ENCODE measurements at places on chromosomes 12 and 14.

DNA sequence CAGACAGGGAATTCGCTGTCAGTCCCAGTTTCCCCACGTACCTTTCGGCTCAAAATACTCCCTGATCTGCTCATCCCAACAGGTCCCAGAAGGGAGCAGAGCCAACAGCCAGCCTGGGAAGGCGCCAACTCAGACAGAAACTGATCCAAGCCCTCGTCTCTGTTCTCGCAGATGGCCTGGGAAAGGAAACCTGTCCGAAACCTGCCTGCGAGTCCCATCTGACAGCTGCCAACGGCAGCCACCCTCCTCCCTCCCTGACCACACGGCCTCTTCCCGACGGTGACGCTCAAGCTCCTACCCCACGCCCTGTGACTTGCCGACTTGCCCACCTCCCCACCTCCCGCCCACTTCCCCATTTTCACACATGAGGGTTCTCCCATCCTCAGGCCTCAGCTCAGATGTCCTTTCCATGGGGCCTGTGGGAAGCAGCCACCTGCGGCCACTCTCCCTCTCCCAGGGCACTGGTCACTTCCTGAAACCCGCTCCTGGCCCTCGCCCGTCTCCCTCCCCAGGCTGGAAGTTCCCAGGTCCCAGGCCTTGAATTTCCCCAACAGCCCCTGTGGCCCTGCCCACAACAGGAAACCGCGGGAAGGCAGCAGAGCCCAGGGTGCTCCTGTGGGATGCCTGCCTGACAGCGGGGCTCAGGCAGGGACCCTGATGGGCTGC is 60.9 kb upstream of the FBRSL1 start:
- DNase-seq = no peak

GRCh38 chr12:4278329-4279197 is 5.0 kb downstream of the CCND2 start:
- DNase-seq = no peak

- DNase-seq = no peak
These were observed 40.0 kb upstream of the SLC2A13 start for GRCh38 chr12:40145896-40146295.

- DNase-seq = no peak
These were observed 497.1 kb downstream of the RPS29 start for GRCh38 chr14:49089107-49089506.

GRCh38 chr14:47278233-47278842 is 397.1 kb downstream of the MDGA2 start:
- DNase-seq = peak; percentile 25

GRCh38 chr12:47846294-47846996 is 26.7 kb upstream of the HDAC7 start:
- no peak for DNase-seq

DNA sequence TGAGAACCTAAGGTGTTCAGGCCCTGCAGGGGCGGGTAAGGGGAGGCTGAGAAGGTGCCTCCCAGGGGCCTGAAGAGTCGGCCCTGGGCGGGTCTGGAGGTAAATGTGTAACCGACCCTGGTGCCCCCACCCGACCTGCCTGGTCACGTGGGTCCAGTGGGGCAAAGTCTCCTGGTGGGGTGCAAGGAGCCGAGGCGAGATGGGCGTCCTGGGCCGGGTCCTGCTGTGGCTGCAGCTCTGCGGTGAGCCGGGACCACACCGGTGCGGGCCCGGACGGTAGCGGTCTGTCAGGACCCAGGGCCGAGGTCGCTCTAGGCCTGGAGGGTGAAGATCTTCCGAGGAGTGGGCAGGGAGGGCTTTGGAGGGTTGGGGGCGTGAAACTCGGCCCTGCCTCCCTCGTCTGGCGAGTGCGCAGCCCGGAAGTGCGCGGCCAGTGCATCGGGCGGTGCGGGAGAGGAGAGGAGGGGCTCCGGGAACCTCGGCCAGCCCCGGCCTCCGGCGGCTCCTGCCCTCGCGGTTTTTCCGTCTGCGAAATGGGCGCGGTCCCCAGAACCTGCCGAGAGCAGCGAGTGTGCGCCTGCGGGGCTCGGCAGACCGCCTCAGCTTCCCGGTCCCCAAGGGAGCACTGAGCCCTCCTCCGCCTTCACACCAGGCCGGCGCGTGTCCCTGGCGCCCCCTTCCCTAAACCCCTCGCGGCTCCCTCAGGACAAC is at the start of gene AMN:
Gene AMN (plus strand): TSS at position 174 of the 711 bp plus-strand sequence. CDS start 26 bp downstream, at position 200.
- DNase-seq = no peak

- no peak for DNase-seq
These were observed 345.0 kb downstream of the SLC16A7 start for GRCh38 chr12:59940631-59941342.

- no peak for DNase-seq
These were observed 71.7 kb downstream of the KCNC2 start for GRCh38 chr12:75137896-75138295.

- DNase-seq = no peak
These were observed 4.9 kb upstream of the AP1G2 start for GRCh38 chr14:23572524-23572828.

DNA sequence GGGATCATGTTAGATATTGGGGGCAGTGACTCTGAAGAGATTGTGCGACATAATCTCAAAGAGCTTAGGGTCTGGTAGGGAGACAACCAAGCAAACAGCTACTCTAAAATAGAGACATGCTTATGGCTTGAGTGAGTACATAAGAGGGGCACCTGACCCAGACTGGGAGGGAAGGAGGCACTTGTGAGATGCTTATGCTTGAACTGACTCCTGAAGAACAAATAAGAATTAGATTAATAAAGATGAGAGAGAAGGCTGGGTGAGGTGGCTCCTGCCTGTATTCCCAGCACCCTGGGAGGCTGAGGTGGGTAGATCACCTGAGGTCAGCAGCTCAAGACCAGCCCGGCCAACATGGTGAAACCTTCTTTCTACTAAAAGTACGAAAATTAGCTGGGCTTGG is 19.1 kb downstream of the TMTC2 start:
- DNase-seq = no peak

GRCh38 chr12:103586791-103587370 is at the start of gene STAB2:
TSS of gene STAB2 (plus strand) at chr12:103587273. CDS start at chr12:103587477, 204 bp downstream.
- DNase-seq = no peak

GRCh38 chr14:105473677-105474482 is 741 bp upstream of the CRIP2 start:
- DNase-seq = no peak

- no peak for DNase-seq
These were observed 56.7 kb downstream of the RGS6 start for GRCh38 chr14:71988939-71989338.

GRCh38 chr14:100770605-100771120 is 44.0 kb downstream of the DLK1 start:
- no peak for DNase-seq

- DNase-seq = no peak
These were observed 147.6 kb downstream of the RIMBP2 start for GRCh38 chr12:130568501-130568900.

DNA sequence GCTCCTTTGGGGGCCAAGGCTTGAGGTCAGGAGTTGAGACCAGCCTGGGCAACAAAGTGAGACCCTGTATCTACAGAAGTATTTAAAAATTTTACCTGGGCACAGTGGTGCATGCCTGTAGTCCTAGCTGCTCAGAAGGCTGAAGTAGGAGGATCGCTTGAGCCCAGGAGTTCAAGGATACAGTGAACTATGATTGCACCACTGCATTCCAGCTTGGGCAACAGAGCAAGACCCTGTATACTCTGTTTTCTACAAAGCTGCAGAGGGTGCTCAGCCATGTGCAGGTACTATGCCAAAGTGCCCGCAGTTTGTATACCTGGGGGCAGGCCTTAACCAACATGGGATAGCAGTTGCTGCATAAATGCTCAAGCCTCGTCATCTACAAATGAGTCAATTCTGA is 26.8 kb upstream of the CDKL1 start:
- DNase-seq = no peak

- no peak for DNase-seq
These were observed 316.9 kb downstream of the DAD1 start for GRCh38 chr14:22271838-22272799.

- DNase-seq = no peak
These were observed 1.4 kb downstream of the PLD4 start for GRCh38 chr14:104925855-104926609.

GRCh38 chr12:32005496-32006125 is 46.4 kb downstream of the RESF1 start:
- DNase-seq = no peak

- DNase-seq = no peak
These were observed 4.9 kb upstream of the HOXC12 start for GRCh38 chr12:53949631-53950436.

GRCh38 chr14:90287791-90288190 is 31.4 kb downstream of the PSMC1 start:
- no peak for DNase-seq

DNA sequence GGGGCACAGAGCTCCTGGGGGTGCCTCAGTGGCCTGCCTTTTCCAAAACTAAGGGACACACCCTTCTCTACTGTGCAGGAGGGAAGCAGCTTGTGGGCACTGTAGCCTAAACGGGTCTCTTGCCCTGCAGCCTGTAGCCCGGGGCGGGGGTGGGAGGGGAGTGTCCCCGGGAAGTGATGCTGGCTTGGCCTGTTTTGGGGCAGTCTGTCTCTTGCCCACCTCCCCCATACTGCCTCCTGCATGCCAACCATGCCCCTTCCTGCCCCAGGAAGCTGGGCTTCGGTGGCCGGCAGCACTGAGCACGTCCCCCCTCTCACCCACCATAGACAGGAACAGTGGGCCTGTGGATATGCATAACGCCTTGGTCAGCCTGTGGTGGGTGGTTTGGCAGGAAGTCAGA is 43.4 kb downstream of the PRIMA1 start:
- no peak for DNase-seq

DNA sequence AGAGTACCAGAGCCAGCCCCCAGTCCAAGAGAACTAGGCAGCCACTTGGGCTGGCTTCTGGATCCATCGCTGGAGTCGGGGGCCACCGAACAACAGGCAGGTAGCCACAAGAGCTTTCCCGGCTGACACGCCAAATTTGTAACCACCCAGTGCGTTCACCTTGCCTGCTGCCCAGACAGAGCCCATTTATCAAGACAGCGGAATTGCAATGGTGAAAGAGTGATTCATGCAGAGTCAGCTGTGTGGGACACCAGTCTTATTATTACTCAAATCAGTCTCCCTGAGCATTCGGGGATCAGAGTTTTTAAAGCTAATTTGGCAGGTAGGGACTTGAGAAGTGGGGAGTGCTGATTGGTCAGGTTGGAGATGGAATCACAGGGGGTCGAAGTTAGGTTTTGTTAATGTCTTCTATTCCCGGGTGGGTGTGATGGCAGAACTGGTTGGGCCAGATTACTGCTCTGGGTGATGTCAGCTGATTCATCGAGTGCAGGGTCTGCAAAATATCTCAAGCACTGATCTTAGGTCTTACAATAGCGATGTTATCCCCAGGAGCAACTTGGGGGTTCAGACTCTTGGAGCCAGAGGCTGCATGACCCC is 64.3 kb downstream of the PDE6H start:
- no peak for DNase-seq

DNA sequence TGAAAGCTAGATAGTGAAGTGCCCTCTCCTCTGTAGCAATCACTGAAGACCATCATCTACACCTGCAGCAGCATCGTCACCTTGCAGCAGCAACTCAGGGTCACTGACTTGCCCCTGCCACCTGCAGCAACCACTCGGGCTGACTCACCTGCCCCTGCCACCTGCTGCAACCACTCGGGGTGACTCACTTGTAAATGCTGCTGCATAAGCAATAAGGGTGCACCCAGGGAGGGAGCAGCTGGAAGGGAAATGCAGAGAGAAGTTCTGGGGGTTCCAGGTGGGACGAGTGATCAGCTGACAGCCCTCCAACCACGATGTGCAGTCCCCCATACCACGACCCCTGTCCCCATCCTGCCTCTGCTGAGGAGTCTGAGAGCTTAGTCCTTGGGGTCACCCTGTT is 357.1 kb upstream of the SFSWAP start:
- DNase-seq = no peak

GRCh38 chr12:49364989-49365388 is 2.3 kb upstream of the SPATS2 start:
- DNase-seq = no peak

DNA sequence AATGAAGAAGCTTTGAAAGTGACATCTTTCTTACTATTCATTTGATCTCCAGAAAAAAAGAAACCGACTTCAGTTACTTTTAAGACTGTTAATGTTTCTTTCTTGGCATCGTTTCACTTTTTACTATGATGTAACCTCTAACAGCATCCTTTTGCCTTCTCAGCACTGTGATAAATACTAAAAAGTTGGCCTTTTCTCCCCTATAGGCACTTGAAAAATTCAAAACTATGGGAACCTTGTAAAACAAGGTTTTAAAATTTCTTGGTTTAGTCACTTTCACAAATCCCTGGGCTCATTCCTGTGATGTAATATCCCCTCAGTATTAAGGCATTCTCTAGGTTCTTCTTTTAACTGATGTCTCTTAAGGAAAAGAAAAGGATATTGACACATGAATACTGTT is 281.8 kb downstream of the EGLN3 start:
- no peak for DNase-seq

DNA sequence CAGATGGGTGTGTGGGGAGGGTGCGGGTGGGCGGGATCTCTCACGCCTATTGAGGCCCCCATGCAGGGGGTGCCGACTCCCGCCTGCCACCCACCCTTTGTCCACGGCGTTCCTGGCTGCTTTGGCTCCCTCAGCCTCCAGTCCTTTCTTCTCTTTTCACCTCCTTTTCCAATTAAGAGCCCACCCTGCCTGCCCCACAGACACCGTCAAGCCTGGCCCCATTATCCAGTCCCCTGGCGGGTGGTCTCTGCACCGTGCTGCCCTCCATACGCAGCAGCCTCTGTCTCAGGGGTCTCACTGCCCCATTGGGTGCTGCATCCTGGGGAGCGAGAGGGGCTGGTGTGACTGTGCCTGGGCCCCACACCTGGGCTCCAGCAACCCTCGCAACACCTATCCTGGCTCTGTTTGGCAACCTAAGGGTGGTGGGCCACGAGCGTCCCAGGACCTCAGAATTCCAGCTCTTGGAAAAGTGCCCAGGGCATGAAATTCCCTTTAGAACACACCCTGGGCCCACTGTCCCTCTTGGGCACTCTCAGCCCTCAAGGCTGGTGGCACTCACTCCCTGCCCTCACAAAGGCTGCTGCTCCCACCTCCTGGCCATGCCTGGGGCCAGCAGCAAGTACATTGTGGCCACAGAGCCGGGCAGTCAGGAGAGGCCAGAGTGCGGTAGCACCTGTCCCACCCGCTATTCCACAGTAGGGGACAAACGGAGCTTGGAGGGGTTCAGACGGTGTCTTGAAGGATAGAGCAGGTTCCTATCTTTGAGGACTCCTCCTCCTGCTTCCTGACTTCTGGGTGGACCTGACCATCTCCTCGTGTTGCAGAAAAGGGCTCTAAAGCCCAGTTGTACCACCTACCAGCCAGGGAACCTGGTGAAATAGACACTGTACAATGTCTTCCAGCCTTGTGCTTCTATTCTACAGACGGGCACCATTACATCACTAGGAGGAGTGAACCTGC is 114.1 kb downstream of the KIF26A start:
- DNase-seq = no peak

Measured in stimulated activated CD4-positive, alpha-beta T cell treated with anti-CD3 and anti-CD28 coated beads, Interleukin-4, amount 100 ng/mL, for 48 hours (primary cell).